Umbilical cord (tissue), 2 donors: ENCODE measurements at places on chromosomes 4 and X. TPM values are rescaled to one million over a fixed set of nuclear protein-coding genes. Genes with fewer than 3 reads are reported as not detected.

The SSX4 gene
- not detected for total RNA-seq

The MAOB gene
- total RNA-seq = 0.48 TPM

The ETDB gene
- total RNA-seq = not detected

The GCNA gene
- 0.96 TPM for total RNA-seq

The GLRA3 gene
- 33.0 TPM for total RNA-seq

The ETFDH gene
- total RNA-seq = 28.9 TPM

The OPRPN gene
- 2.4 TPM for total RNA-seq

The CSN3 gene
- total RNA-seq = not detected

The APOOL gene
- 8.9 TPM for total RNA-seq

The ASB9 gene
- not detected for total RNA-seq

The IGSF1 gene
- total RNA-seq = 0.24 TPM

The TEX13D gene
- total RNA-seq = 1.4 TPM

The PALLD gene
- 441 TPM for total RNA-seq

The MTMR8 gene
- 2.6 TPM for total RNA-seq

The PAGE5 gene
- total RNA-seq = not detected

The MAGEB10 gene
- 2.4 TPM for total RNA-seq

The CEP135 gene
- 28.6 TPM for total RNA-seq

The TACR3 gene
- 1.9 TPM for total RNA-seq

The LDB2 gene
- 12.0 TPM for total RNA-seq

The MAOA gene
- 12.5 TPM for total RNA-seq

The PDGFRA gene
- 465 TPM for total RNA-seq

The SYTL4 gene
- total RNA-seq = 9.4 TPM

The N4BP2 gene
- 20.9 TPM for total RNA-seq

The ZBED1 gene
- total RNA-seq = 23.8 TPM

The AMOT gene
- total RNA-seq = 12.5 TPM

The GSPT2 gene
- 14.4 TPM for total RNA-seq

The ATOH1 gene
- total RNA-seq = 0.48 TPM

The C4orf54 gene
- total RNA-seq = 2.2 TPM

The THAP9 gene
- 12.0 TPM for total RNA-seq

The UCP1 gene
- 1.2 TPM for total RNA-seq

The UGT2B11 gene
- total RNA-seq = 2.2 TPM

The RENBP gene
- total RNA-seq = 11.1 TPM

The MAGEC1 gene
- 0.48 TPM for total RNA-seq

The KLB gene
- total RNA-seq = 1.4 TPM

The TMSB15A gene
- 25.8 TPM for total RNA-seq

The WFS1 gene
- 17.1 TPM for total RNA-seq

The DSPP gene
- 3.4 TPM for total RNA-seq

The NEXMIF gene
- total RNA-seq = 1.7 TPM

The S100G gene
- not detected for total RNA-seq

The TMEM35A gene
- 3.1 TPM for total RNA-seq

The MAGEA2B gene
- not detected for total RNA-seq

The PPBP gene
- 22.6 TPM for total RNA-seq

The CSN2 gene
- total RNA-seq = not detected

The CT45A5 gene
- 0.72 TPM for total RNA-seq

The RBMXL3 gene
- total RNA-seq = 1.4 TPM

The TCEAL3 gene
- 61.4 TPM for total RNA-seq

The PNMA3 gene
- total RNA-seq = 15.4 TPM

The GJB1 gene
- not detected for total RNA-seq

The MAGEA3 gene
- 1.2 TPM for total RNA-seq
